ENCODE measurements at places on chromosomes 6 and 20. TPM values are rescaled to one million over a fixed set of nuclear protein-coding genes. Genes with fewer than 3 reads are reported as not detected.

TAGAP gene
- 5.1 TPM for total RNA-seq

MUC21 gene
- total RNA-seq = not detected

MYLK4 gene
- 1.7 TPM for total RNA-seq

HLA-DOA gene
- 10.4 TPM for total RNA-seq

FRS3 gene
- total RNA-seq = 3.7 TPM

CCN5 gene
- total RNA-seq = 59.4 TPM

PRDM13 gene
- total RNA-seq = not detected

TCF21 gene
- 0.29 TPM for total RNA-seq

CDH22 gene
- not detected for total RNA-seq

KCNS1 gene
- not detected for total RNA-seq

PPP1R3G gene
- total RNA-seq = 5.3 TPM

SMIM29 gene
- total RNA-seq = 14.0 TPM

LIN28B gene
- not detected for total RNA-seq

LAMA4 gene
- 71.4 TPM for total RNA-seq

ENPP4 gene
- 20.4 TPM for total RNA-seq

IL17A gene
- not detected for total RNA-seq

HTR1E gene
- not detected for total RNA-seq

SLC32A1 gene
- total RNA-seq = not detected

CABLES2 gene
- 4.2 TPM for total RNA-seq

SLC25A27 gene
- total RNA-seq = 19.7 TPM

GTSF1L gene
- total RNA-seq = not detected

RCAN2 gene
- total RNA-seq = 87.3 TPM

SLC22A16 gene
- 0.69 TPM for total RNA-seq

SEMG1 gene
- not detected for total RNA-seq

DEFB112 gene
- total RNA-seq = not detected

CYP21A2 gene
- total RNA-seq = 2.3 TPM

OTOR gene
- total RNA-seq = not detected

JPH2 gene
- 63.3 TPM for total RNA-seq

ARG1 gene
- 4.6 TPM for total RNA-seq

ATP9A gene
- total RNA-seq = 49.0 TPM

SLC17A4 gene
- not detected for total RNA-seq

NT5E gene
- 63.2 TPM for total RNA-seq

CDSN gene
- total RNA-seq = not detected

MAVS gene
- 33.4 TPM for total RNA-seq

GPR6 gene
- not detected for total RNA-seq

MUCL3 gene
- total RNA-seq = not detected

POU3F2 gene
- not detected for total RNA-seq

PLA2G7 gene
- total RNA-seq = 2.0 TPM

BCAS1 gene
- total RNA-seq = 1.1 TPM

PABPC1L gene
- 27.2 TPM for total RNA-seq
